Articular chondrocyte of knee joint (primary cell): ENCODE measurements at places on chromosomes 11 and 22. TPM values are rescaled to one million over a fixed set of nuclear protein-coding genes. Genes with fewer than 3 reads are reported as not detected.

The CDC42EP2 gene
- 21.0 and 24.5 TPM in 2 replicates for total RNA-seq

The MS4A12 gene
- total RNA-seq = not detected in 2 replicates

The SAA1 gene
- total RNA-seq = 0.32 and 0.39 TPM in 2 replicates

The RTN4RL2 gene
- 0.39 TPM in 1 of 2 replicates, not detected in the other for total RNA-seq

The SCARF2 gene
- total RNA-seq = 19.0 and 22.7 TPM in 2 replicates

The APOA5 gene
- not detected in 2 replicates for total RNA-seq

The LRRC74B gene
- total RNA-seq = not detected in 2 replicates

The CNTF gene
- 1.5 and 3.7 TPM in 2 replicates for total RNA-seq

The SLC6A5 gene
- total RNA-seq = not detected in 2 replicates

The PIM3 gene
- 15.8 and 18.7 TPM in 2 replicates for total RNA-seq

The GAB4 gene
- not detected in 2 replicates for total RNA-seq

The NCF4 gene
- total RNA-seq = not detected in 2 replicates

The PGM2L1 gene
- total RNA-seq = 8.4 and 10.3 TPM in 2 replicates

The IFITM10 gene
- total RNA-seq = 5.5 and 9.5 TPM in 2 replicates

The TP53AIP1 gene
- under 0.01 TPM in 1 of 2 replicates, not detected in the other for total RNA-seq

The DTX4 gene
- total RNA-seq = 0.32 and 0.52 TPM in 2 replicates

The SEPTIN3 gene
- under 0.01 and 0.22 TPM in 2 replicates for total RNA-seq

The PHF21B gene
- not detected in 2 replicates for total RNA-seq

The GVQW3 gene
- total RNA-seq = 2.9 and 3.3 TPM in 2 replicates

The APOL4 gene
- 0.11 and 0.52 TPM in 2 replicates for total RNA-seq

The DERL3 gene
- total RNA-seq = 0.43 and 0.65 TPM in 2 replicates

The MYOD1 gene
- not detected in 2 replicates for total RNA-seq

The STK33 gene
- total RNA-seq = 0.78 and 2.7 TPM in 2 replicates

The PRG2 gene
- total RNA-seq = 0.11 TPM in 1 of 2 replicates, not detected in the other

The RTN4R gene
- total RNA-seq = 0.22 and 0.26 TPM in 2 replicates

The FAM180B gene
- 0.11 and 0.26 TPM in 2 replicates for total RNA-seq

The OR5P2 gene
- total RNA-seq = 0.22 TPM in 1 of 2 replicates, not detected in the other

The PGA4 gene
- total RNA-seq = 0.13 and 0.32 TPM in 2 replicates

The KRTAP5-11 gene
- total RNA-seq = not detected in 2 replicates

The C11orf52 gene
- 1.7 and 2.0 TPM in 2 replicates for total RNA-seq

The APOL5 gene
- not detected in 2 replicates for total RNA-seq

The MGAT3 gene
- total RNA-seq = 0.11 and 0.13 TPM in 2 replicates
